ENCODE measurements at places on chromosomes 7 and 10.

- DNase-seq = no peak
These were observed 11.4 kb downstream of the GGCT start for GRCh38 chr7:30493228-30493627.

DNA sequence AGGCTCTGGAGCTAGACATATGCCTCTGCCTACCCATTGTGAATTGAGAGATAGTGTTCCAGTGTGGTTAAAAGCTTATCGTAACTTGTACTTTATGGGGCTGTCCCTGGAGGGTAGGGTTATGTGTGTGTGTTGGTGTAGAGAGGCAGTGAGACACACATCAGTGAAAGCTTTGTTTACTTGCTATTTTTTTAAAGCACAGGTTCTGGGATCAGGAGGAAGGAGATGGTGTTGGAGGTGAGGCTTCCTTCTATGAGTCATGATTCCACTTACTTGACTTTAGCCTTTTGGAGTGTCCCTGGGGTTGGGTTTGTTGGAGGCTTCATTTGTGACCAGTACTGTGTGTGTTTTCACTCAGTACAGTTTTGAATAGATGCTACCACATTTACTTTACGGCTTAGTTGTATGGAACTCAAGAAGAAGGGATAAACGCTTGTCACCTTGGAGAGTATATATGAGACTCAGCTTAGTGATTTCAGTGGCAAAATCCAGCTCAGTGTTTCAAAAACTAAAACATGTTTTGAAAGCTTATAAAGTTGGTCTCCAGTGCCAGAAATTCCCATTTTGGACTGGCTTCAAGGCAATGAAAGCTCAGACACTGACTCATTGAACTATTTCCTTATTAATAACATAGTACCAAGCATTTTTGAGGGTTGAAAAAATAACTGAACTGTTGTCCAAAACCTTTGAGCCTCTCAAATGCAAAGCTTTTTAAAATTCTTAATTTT lies 106.2 kb downstream of the PLXDC2 start:
- DNase-seq = no peak

GRCh38 chr10:88110355-88110754 lies 246.9 kb downstream of the PTEN start:
- DNase-seq = no peak

DNA sequence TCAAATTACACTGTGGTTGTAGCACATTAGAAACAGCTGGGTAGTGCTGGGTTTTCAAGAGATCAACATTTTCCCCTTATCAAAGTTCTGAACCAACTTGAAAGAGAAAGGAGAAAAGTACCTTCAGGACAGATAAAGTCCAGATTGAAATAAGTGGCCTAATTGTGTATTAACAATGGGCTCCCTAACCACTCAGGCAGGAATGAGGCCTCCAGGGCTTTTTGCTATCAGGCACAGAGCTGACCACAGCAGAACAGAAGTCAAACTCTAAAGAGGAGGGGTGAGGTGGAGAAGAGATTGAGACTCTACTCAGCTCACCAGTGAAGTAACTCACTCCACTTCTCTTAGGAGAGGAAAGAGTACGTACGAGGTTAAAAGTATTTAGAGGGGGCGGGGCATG lies 394.1 kb upstream of the PHF14 start:
- DNase-seq = no peak

- no peak for DNase-seq
These were observed 11.0 kb upstream of the PIP start for GRCh38 chr7:143120691-143121405.

GRCh38 chr10:85735997-85736396 lies 630.6 kb downstream of the GRID1 start:
- DNase-seq = no peak

DNA sequence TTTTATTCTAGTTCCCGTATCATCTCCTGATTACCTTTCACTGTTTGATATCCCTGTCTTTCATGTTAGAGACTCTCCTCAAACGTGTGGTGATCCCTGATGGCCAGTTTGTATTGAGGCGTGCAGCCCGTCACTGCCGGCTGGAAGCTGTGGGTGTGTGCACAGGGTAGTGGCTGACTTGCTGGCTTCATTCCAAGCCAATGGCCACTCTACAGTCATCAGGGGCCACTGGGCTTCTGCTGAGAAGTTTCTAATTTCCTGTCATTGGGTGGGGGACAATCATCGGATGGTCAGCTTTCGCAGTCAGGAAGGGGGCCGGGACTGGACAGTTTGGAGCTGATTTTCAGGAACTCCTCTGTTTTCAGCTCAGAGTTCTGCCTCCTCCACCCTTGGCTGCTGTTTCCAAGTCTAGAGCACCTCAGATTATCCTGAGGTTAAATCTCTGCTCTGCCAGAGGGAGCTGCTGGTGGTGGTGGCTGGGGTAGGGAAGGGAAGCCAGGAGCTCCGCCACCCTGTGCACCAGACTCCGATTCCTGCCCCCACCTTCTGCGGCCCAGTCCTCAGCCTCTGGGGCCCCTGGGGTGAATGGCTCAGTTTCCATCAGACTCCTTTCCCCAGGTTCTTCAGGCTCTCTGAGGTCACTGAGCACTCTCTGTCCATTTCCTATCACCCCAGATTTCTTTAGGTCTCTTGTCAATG lies 34.9 kb downstream of the BAIAP2L1 start:
- DNase-seq = no peak

DNA sequence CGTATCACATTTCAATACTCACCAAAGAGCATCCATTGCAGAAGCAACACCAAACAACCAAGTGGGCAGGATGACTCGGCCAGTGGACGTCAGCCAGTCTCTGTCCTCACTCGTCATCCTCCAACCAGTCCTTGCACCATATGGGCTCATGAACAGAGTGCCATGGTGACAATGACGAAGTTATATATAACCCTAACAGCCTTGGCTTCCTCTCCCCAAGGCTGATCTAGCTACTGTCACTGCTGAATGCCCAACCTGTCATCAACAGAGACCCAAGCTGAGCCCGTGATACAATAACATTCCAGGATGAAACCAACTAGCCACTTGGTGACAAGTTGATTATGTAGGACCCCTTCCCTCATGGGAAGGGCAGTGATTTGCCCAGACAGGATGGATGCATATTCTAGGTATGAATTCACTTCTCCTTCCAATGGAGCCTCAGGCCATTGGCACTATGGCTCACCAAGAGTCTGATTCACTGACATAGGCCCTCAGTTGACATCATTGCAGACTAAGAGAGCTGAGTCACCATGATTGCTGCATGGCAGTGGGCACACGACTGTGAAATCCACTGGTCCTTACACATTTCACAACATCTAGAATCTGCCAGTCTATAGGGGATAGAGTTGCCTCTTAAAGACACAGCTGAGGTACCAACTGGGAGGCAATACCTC lies 26.3 kb upstream of the PPIF start:
- DNase-seq = no peak

GRCh38 chr10:9602998-9603397 lies 1414.7 kb upstream of the CELF2 start:
- DNase-seq = no peak

DNA sequence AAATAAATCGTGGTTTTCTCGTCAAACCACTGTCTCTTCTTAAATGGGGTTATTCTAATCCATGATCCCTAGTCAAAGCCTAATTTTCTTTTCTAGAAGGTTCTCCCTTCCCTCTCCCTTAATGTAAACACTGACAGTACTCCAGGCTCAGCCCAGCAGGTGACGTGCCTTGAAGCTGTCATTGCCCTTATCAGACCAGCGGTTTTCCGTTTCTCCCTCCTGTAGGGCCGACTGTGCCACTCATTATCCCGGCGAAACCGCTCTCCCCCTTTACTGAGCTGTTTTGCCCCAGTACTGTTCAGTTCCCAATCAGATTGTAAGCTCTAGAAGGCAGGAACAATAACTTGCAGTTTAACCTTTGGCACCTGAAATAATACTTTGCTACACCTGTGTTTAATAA lies 153.5 kb upstream of the RHEB start:
- no peak for DNase-seq

- no peak for DNase-seq
These were observed 9.0 kb upstream of the EBF3 start for GRCh38 chr10:129972966-129973673.

DNA sequence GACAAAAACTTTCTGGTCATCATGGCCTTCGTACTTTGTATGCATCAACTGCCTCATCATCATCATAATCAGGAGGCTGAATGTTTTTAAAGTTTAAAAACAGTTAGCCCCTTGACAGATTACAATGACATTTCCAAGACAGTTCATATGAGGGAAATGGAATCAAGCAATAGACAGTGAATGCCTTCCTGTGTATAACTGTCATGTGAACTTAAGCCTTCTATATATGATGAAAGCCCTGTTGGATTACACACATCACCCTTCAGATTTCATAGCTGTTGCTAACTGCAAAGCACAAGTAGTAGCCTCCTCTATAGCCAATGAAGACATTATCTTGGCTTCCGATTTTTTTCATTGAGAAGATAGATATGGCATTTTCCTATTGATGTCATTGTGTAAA lies 154.0 kb downstream of the PLXDC2 start:
- no peak for DNase-seq

GRCh38 chr7:17526621-17527020 lies 228.2 kb downstream of the AHR start:
- no peak for DNase-seq

- DNase-seq = no peak
These were observed 147.7 kb upstream of the AKR1E2 start for GRCh38 chr10:4678023-4678950.

- DNase-seq = no peak
These were observed 90.7 kb upstream of the LRRC4 start for GRCh38 chr7:128121711-128122530.

DNA sequence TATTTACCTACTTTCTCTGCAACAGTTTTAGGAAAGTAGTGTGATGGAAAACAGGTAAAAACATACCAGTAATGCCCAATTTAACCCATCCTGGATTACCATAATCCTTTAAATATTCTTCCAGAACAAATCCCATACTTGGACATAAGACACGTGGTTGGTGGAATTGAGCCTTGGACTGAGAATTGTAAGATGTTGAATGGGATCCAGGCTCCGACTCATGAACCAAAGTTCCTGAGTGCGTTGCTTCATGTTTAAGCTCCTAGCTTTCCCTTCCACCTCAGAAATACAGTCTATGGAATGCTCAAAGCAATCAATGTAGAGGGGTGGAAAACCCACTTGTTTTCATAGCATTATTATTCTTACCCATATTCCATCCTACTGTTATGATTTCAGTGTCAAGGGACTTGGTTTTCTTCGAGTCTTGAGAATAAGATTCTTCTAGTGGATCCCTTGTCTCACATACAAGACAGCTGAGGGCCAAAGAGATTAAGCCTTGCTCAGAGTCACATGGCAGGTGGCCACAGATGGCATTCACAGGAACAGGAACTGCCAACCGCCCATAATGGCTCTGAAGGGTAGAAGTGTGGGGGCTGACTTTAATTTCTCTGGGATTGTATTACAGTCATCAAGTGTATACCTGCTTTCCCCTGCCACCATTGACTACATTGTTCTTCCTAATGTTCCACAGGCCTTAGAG lies 171.2 kb downstream of the GFRA1 start:
- no peak for DNase-seq

GRCh38 chr7:30469303-30469702 lies 9.3 kb downstream of the NOD1 start:
- DNase-seq = no peak

DNA sequence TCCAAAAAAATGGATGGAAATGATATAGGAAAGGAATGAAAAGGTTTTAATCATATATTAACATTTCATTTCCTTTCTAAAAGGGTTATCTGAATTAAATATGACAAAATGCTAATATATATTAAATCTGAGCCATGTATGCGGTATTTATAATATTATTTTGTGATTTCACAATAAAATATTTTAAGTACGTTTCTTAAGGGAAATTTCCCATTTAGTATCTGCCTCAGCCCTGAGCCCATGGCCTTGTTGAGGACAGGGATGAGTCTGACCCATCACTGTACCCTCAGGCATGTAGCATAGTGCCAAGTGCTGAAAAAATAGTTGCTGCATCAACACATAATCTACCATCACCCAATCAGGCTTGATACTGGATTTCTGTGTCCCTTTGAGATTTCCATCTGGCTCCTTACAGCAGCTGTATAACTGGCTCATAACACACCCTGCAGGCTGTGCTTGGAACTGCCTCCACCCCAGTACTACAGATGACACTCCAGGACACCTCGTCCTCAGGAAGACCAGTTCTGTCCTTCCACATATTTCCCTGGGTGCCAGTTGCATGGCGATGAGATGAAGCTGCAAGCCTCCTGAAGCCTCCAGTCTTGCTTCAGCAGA lies 59.4 kb upstream of the ASAH2 start:
- DNase-seq = no peak

DNA sequence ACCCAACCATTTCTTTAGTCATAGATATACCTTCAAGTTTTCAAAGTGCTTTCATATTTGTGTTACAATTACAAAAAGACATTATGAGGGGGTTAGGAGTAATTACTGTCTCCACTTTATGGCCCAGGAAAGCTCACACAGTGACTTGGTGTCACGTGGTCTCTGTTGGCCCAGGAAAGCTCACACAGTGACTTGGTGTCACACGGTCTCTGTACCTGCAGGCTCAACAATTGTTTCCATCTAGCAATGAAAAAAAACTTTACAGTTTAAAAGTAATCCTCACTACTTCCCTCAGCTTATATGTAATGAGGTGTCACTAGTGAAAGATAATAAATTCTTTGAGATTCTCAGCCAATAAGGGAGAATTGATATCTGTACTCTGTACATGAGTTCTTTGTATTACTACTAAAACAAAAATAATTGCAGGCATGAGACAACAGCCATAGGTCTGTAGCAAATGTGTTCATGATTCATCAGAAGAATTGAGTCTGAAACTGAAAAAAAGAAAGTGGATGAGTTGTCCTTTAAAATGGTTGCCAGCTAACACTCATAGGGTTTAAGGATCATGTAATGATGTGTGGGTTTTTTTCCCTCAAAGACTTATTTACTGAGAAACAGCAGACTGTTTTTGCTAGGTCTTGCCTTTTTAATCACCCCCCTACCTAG lies 10.9 kb downstream of the OGDH start:
- DNase-seq = no peak

- DNase-seq = no peak
These were observed 438.3 kb downstream of the RPS24 start for GRCh38 chr10:78471723-78472550.

GRCh38 chr10:12797471-12798262 lies 203.8 kb downstream of the CCDC3 start:
- DNase-seq = no peak

GRCh38 chr7:32658034-32658433 lies 162.7 kb downstream of the AVL9 start:
- no peak for DNase-seq

GRCh38 chr7:142595816-142596516 lies 153.3 kb upstream of the PRSS1 start:
- DNase-seq = no peak

DNA sequence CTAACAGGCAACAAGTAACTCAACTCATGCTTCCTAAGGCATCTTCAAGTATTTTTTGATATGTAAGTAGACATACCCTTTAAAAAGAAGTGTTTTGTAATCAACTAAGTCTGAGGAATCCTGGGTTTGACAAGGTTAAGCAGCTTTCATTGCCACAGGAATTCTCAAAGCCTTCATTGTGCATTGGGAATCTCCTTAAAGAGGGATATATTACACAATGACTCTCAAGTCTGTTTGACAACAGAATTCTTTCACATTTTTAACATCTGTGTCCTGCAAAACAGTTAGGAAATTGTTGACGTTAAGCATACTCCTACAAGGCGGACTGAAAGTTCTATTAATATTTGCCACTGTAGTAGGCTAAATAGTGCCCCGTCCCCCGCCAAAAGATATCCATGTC lies 71.4 kb downstream of the SGMS1 start:
- no peak for DNase-seq
